ENCODE measurements at places on chromosomes 3 and 15.

DNA sequence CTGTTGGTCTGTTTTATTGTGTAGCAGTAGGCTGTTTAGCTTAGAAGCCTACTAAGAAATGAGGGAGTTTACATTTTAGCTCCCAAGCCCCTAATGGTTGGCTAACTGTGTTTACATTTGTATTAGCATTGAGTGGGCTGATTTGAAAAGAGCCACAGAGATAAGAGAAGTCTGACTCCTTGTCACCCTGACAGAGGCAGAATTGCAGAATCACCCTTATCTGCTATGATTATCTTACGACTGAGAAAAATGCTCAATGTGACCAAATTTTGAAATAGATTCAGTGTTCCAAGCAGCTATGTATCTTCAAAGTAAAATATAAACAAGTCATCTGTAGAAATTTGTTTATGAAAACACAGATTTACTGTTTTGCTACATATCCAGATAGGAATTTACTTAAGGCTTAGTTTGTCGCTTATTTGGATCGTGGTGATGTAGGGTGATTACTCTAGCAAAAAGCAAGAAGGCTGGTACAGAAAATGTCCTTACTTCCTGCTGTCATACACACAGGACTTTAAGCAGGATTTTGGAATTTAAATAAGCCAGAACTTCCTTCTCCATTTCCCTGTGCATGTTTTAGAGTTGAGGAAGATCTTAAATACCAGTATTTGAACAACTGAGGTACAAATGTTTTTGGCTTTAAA lies 19.0 kb downstream of the SEMA6D start:
- no peak for DNase-seq

GRCh38 chr15:71323082-71323481 lies 207.8 kb downstream of the THSD4 start:
- DNase-seq, result no peak

DNA sequence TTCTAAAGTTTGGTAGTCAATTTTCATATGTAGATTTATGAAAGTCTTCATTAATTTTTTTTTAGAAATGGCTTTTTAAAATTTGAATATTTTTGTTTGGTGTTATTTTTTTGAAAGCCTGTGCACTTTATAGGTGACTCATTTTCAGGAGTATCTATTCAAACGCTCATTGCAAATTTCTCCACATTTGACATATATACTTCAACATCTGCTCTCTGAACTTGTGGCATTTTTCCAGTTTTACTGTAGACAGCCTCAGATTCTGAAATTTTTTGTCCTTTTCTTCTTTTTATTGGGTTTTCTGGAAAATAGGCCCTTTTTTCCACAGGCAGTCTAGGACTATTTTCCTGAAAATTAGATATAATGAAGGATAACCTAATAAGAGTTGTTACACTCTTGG lies 396.6 kb downstream of the RBMS3 start:
- no peak for DNase-seq

DNA sequence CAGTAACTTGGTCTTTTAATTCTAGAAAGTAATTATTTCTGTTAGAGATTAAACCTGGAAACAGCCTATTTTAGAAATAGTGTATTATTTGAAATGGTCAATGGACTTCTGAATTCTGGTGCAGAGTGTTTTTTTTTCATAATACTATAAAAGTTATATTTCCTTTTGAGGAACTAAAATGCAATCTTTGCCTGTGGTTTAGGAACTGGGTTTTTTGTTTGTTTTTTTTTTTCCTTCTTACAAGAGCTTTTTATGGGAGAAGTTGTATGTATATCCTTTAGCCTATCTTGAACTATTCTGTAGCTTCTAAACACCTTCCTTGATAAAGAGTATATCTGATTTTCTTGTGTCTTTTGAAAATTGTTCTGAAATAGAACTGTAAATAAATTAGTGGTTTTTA lies 88.3 kb downstream of the ARIH1 start:
- DNase-seq, result no peak

DNA sequence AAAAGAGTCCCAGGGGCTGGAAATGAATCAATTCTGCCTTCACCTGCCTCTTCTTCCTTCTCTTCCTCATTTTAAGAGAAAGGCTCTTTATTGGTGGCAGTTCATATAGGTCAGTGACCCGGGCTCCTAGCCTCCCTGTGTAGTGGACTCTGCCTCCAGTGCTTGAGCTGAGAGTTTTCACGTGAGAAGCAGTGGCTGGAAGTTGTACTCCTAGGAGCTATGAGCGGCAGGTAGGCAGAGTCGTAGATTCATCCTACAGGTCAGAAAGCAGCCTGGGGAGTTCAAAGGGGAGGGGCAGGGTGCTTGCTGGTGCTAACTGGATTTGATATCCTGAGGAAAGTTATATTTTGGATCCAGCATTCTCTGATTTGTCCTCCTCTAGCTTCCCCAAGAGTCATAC lies 101.1 kb downstream of the RPLP1 start:
- DNase-seq, result no peak

DNA sequence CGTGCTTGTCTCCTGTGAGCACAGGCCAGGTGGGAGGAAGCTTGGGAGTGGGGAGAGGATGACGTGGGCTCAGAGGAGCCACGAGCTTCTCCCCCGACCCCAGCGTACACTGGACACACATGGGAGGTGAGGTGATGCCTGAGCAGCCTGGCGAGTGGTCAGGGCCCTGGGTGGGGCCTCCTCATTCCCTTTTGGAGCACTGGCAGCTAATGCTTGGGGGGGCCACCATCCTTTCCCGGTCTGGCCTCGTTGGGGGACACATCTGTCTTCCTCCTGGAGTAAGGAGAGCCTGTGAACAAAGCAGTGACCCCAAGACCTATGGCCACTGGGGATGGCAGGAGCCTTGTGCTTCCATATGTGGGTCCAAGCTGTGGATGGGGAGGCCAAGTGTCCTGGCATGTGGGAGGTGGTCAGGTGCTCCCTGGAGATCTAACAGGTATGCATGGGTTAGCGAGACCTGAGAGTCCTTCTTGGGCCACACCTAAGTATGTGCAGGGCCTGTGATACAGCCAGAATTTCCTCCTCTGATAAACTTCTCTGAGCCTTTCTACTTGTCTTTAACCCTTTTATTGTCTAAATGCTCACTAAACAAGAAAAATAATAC lies 9.5 kb downstream of the KLF13 start:
- no peak for DNase-seq

DNA sequence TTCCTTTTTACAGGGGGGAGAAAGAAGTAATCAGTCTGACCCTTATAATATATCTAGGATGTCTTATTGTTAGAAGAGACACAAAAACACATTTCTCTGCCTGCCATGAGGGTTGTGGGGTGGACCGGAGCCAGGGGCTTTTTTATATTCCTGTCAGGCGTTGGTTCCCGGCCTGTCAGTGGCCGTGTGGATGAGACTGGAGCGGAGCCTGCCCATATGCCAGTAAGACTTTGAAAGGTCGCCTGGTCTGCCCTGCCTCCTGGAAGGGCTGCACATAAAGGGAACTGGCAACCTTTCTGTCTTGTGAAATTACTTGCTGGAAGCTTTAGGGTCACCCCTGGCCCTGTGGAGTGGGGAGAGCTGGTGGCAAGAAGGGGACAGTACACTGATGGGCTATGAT lies 34.7 kb downstream of the MAP3K13 start:
- no peak for DNase-seq

DNA sequence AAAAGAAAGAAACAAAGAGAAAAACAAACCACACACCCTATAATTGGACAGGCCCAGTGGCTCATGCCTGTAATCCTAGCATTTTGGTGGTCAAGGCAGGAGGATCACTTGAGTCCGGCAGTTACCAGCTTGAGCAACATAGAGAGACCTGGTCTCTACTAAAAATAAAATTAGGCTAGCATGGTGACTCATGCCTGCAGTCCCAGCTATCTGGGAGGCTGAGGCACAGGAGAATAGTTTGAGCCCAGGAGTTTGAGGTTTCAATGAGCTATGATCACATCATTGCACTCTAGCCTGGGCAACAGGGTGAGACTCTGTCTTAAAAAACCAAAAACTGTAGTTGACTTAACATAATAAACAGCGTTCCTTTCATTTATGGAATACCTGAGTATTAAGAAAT lies 72.3 kb upstream of the ST3GAL6 start:
- DNase-seq, result no peak

DNA sequence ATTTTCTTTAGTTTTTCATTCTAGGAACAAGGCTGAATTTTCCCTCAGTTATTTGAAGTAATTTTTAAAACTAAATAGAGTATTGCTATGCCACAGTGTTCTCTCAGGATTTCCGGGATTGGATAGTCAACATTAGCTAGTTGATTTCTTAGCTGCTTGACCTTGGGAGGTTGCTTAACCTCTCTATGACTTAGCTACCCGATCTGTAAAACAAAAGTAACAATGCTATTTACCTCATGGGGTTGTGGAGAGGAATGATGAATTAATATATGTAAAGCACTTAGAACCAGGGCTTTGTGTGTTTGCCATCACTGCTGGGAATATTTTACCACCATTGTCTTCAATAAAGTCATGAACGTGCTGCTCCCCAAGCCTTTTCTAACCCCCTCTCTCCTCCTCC lies 57.5 kb downstream of the SNRK start:
- no peak for DNase-seq

DNA sequence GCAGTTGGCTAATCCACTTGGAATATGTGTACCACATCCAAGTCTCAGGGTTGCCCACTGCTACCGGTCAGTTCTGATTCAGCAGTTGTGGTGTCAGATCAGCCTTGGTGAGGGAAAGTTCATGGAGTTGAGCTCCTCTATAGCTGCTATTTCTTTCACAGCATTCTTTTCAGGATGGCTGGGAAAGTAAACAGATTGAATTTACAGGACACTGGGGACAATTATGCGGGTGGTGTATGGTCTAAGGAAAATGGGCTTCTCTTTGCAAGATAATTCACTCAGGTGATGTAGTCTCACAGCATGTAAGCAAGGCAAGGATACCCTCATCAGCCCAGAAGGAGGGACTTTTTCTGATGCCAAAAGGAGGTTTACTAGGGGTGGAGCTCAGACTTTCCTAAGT lies 249.9 kb downstream of the DOCK3 start:
- DNase-seq, result no peak

DNA sequence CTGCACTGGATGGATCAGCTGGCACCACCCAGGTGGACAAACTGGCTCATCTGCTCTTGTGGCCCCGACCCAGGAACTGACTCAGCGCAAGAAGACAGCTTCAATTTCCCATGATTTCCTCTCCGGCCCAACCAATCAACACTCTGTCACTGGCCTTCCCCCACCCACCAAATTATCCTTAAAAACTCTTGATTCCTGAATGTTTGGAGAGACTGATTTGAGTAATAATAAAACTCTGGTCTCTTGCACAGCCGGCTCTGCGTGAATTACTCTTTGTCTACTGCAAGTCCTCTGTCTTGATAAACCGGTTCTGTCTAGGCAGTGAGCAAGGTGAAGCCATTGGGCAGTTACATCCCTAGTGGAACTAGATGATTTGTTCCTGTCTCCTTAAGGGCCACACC lies 16.1 kb downstream of the BDH1 start:
- DNase-seq, result no peak

GRCh38 chr3:164748626-164749025 lies 329.7 kb downstream of the SI start:
- no peak for DNase-seq

GRCh38 chr15:35712956-35713355 lies 167.0 kb upstream of the DPH6 start:
- no peak for DNase-seq

GRCh38 chr3:150602426-150603152 lies 532 bp upstream of the SELENOT start:
- no peak for DNase-seq

GRCh38 chr3:28915741-28916500 lies 364.9 kb upstream of the RBMS3 start:
- no peak for DNase-seq

- DNase-seq, result no peak
These were observed 530.6 kb upstream of the IL12A start for GRCh38 chr3:159458010-159458409.

- DNase-seq, result no peak
These were observed 53.4 kb downstream of the OXSM start for GRCh38 chr3:25843332-25843731.

GRCh38 chr15:63818191-63818590 lies 15.6 kb downstream of the HERC1 start:
- no peak for DNase-seq

DNA sequence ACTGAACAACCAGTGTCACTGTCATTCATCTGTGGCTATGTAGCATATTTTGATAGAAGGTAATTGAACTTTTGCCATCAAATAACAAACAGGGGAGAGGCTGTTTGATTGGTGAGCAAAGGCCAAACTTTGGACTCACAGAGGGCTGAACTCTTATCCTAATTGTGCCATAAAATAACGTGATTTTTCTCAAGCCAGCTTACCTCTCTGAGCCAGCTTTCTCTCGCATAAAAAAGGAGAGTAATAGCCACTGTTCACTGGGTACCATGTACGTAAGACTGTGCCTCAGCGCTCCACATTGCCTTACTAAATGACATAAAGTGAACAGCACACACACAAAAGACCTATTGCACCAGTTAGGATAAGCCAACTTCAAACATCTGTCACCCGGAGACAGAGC lies 216.9 kb downstream of the LRTM1 start:
- DNase-seq, result no peak

DNA sequence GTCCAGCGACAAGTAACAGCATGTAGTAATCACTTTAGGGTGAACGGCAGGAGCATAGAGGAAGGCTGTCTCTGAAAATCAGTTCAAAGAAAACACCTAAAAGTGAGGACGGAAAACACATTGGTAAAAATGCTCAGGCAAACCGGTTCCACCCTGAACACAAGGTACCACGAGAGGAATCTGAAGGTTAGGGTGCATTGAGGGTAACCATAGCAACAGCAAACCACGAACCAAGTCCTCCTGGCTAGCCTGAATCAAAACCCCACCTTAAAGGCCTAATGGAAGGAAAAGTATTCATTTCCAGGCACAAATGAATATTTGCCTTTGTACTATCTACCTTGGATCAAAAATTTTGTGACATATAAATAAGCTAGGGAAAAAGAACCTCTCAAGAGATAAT lies 315.0 kb downstream of the OCA2 start:
- DNase-seq, result no peak

- DNase-seq, result no peak
These were observed 1.2 kb upstream of the BAHD1 start for GRCh38 chr15:40439461-40439959.

DNA sequence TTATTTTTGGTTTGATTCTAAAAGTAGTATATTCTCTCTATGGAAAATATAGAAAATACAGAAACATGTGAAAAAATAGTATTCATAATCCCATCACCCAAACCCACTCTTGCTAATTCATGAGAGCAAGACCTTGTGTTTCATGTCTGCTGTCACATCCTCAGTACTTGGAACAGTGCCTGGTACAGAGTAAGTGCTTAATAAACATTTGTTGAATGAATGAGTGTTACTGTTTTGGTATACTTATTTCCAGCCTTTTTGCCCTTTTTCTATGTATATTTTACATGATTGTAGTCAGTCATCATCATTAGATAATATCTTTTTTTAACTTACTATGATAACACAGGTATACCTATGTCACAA lies 59.3 kb downstream of the IL16 start:
- no peak for DNase-seq

GRCh38 chr15:100693451-100693850 lies 91.1 kb downstream of the ASB7 start:
- DNase-seq, result no peak

Measured in coronary artery (tissue), 2 donors.